ENCODE measurements at places on chromosomes 16 and 17.

DNA sequence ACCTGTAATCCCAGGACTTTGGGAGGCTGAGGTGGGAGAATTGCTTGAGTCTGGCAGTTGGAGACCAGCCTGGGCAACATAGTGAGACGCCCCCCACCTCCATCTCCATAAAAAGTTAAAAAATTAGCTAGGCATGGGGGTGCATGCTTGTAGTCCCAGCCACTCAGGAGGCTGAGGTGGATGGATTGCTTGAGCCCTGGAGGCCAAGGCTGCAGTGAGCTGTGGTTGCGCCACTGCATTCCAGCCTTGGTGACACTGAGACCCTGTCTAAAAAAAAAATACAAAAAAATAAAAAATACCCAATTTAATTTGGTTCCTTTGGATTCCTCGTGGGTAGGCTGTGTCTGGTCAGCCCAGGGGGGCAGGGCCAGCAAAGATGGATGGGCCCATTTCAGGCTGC lies 26.1 kb upstream of the TAC4 start:
- no peak for DNase-seq

- no peak for DNase-seq
Observed at GRCh38 chr16:89708481-89708931, 7.0 kb upstream of the SPATA2L start.

DNA sequence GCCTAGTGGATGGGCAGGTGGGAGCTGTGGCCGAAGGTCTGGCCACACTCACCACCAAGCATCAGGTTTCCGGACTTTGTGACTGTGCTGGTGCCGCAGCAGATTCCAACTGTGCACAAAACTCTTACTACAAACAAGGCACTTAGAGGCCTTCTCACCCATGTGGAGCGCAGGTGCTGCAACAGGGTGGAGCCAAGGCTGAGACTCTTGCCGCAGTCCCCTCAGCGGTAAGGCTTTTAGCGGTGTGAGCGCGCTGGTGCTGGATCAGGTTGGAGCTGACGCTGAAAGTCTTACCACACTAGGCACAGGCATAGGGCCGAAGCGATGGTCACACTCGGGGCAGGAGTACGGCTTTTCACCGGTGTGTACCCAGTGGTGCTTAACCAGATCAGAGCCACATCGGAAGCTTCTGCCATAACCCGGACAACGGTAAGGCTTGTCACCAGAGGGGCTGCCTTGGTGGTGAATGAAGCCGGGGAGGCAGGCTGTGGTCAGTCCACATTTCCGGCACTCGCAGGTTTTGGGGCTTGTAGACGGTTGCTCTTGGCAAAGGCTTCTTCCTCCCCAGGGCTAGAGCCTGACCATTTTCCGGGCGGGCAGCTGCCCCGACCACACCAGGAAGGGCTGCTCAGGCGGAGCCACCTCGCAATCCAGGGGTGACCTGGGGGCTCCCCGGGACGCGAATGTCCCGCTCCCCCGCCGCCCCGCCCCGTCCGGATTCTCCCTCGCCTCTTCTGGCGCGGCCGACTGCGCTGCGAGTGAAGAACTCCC lies 1.0 kb upstream of the ARMC5 start:
- DNase-seq: no peak

DNA sequence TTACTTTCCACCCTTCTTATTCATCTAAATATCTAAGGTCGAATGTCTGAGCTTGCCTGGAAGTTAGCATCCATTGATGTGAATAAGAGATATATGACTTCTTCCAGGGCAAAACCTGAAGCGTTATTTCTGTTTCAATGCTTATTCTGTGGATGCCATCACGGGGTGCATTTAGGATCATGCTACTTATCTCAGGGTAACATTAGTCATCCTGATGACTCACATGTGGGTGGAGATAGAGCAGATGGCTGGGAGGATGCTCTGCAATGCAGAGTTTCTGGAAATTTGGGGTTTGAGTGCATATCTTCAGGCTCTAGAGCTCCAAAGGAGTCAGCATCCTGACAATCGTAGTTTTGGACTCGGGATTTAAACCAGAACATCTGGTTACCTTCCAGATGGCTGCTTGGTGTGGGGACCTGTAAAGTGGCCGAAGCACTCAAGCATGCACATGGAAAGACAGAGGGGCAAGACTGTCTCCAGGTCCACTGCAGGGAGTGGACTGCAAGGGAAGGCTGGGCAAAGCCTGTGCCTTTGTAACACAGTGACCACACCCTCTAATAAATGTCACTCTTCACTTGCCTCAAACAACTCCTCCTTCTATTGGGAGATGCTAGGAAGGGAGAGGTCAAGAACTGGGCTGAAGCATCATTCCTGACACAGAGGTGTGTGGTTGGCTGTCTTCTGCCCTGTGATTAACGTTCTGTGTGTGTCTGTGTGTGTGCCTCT lies 175.2 kb upstream of the SALL1 start:
- no peak for DNase-seq

- no peak for DNase-seq
Observed at GRCh38 chr17:32341141-32341856, 674 bp downstream of the C17orf75 start.

- no peak for DNase-seq
Observed at GRCh38 chr16:14345512-14346115, 274.5 kb downstream of the MRTFB start.

DNA sequence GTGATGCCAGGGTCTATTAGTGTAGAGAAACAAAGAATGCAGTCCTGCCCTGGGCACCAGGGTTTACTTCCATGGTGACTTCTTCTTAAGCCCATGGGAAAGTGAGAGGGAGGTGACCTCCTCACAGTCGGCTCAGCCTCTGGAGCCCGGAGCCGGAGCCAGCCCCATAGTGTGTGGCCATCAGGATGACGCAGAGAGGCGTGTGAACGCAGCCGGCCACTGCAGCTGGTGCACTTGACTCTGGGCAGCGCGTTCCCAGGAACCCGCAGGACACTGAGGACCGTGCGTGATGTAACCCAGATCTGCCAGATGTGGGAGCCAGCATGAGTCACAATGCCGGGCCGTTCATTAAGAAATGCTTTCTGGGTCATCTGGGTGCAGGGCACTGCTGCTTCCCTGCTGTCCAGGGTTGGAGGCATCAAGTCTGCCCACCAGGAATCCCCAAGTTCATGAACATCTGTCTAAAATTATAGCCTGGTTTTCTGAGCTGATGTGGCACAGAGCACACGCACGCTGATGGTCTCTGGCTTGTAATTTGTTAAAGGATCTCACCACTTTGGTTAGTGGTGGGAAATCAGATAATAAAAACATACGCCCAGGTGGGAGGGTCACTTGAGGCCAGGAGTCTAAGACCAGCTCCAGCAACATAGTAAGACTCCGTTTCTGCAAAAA lies 114.1 kb downstream of the PITPNC1 start:
- peak; percentile 85 for DNase-seq

DNA sequence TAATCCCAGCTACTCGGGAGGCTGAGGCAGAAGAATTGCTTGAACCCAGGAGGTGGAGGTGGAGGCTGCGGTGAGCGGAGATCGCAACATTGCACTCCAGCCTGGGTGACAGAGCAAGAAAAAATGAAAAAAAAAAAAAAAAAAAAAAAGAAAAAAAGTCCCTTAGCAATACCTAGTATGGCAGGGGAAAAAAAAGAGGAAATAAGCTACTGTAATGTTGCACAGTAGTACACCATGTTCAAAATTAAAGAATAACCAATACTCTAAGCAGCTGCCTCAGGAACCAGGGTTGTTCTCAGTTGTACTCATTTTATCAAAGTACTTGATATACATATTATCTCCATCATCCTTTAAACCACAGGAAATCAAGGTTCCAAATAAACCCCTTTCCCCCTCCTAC lies 17.3 kb upstream of the TXNDC11 start:
- no peak for DNase-seq

DNA sequence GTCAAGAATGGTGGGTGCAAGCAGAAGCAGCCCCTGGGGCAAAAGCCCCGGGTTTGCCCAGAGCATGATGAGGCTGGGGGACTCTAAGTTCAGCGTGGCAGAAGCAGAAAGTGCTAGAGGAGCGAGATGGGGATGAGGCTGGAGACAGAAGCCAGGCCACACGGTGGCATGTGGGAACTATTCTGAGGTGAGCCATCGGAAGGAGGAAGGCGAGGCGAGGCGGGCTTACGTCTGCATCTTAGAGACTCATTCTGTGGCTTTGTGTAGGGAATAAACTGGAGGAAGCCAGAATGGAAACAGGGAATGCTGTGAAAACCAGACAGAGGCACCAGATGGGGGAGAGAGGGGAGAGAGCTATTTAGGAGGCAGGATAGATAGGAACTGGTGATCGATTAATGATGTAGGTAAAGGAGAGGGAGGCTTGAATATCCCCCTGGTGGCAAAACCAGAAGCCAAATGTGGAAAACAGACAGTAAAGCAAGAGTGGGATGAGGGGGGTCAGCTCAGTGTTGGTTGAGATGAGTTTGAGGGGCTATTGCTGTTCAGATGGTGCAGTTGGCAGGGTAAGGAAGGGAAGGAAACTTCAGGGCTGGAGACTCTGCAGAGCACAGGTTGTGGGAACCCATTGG lies 3.1 kb upstream of the TNFSF13 start:
- no peak for DNase-seq

- DNase-seq: no peak
Observed at GRCh38 chr16:27549464-27549745, 308 bp downstream of the GTF3C1 start.

- no peak for DNase-seq
Observed at GRCh38 chr16:86138121-86139085, 239.4 kb downstream of the IRF8 start.

DNA sequence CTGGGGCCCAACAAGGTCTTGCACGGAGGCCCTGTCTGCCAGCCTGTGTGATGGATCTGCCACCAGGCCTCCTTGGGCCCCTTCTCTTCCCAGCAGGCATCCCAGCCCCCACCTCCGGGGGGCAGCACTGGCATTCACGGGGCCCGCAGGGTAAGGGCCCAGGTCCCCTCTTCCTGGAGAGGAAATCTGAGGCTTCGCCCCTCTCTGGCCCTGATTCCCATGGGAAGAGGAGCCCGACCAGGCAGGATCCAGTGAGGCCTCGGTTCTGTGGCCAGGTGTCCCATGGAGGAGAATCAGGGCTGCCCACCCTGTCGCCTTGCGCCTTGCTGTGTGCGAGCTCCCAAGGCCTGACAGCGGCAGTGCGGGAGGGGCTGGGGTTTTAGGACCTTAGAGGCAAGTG lies 48.4 kb downstream of the PDPK1 start:
- DNase-seq: no peak

DNA sequence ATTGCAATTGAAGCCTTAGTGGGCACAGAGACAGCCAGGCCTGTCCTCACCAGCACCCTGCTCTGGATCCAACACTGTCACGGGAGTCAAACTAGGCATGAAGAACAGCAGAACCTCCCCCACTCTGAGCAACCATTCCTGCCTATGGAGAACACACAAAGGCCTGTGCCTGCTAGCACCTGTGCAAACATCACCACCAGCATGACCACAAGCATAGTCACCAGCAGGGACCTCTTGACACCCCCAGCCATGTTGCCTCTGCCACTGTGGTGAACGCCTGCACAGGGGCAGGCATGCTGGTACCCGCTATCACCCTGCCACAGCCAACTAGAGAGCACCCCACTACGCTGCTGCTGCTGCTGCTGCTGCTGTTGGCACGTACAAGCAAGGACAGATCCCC lies 51.7 kb downstream of the CMC2 start:
- no peak for DNase-seq

GRCh38 chr16:22614271-22614947 lies 103.7 kb downstream of the NPIPB5 start:
- DNase-seq: no peak

DNA sequence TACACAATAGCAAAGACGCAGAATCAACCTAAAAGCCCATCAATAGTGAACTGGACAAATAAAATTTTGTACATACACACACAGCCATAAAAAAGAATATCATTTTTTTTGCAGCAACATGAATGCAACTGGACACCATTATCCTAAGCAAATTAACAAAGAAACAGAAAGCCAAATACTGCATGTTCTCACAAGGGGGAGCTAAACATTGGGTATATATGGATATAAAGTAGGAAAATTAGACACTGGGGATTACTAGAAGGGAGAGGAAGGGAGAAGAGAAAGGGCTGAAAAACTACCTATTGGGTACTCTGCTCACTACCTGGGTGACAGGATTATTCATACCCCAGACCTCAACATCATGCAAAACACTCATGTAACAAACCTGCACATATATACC lies 28.2 kb downstream of the ADAMTS18 start:
- no peak for DNase-seq

- DNase-seq: no peak
Observed at GRCh38 chr17:36701429-36702099, 100.2 kb downstream of the MRM1 start.

- DNase-seq: no peak
Observed at GRCh38 chr17:30368912-30369720, 9.6 kb upstream of the CPD start.

DNA sequence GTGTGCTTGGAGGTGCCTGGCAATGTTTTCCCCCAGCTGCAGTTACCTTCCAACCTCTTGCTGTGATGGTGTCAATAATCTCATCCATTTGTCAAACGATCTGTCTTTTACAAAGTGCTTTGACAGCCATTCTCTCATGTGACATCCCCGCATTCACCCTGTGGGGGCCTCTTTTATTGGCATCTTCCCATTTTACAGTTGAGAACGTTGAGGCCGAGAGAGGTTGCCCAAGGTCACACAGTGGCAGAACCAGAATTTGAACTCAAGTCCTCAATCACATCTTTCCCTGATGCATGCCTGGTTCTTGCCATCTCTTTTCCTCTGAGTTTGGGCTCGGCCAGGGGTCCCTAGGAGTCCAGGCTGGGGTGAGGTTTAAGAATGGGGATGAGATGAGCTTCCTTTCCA lies 1.5 kb downstream of the TAOK2 start:
- peak; percentile 9 for DNase-seq

DNA sequence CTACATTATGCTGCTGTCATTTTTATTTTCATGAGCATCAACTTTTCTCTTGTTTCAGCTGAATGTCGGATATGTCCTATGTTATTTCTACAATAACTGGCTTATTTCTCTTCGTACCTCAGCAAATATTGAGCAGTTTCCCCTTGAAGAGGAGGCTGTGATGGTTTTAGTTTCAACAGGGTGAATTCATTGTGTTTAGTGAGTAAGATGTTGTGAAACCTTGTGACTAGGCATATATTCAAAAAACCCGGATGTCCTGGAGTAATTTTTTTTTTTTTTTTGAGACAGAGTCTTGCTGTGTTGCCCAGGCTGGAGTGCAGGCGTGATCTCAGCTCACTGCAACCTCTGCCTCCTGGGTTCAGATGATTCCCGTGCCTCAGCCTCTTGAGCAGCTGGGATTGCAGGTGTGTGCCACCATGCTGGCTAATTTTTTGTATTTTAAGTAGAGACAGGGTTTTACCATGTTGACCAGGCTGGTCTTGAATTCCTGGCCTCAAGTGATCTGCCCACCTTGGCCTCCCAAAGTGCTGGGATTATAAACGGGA lies 11.1 kb downstream of the CPD start:
- DNase-seq: no peak

- DNase-seq: peak; percentile 95
Observed at GRCh38 chr17:43760254-43760852, 1.8 kb upstream of the SOST start.

DNA sequence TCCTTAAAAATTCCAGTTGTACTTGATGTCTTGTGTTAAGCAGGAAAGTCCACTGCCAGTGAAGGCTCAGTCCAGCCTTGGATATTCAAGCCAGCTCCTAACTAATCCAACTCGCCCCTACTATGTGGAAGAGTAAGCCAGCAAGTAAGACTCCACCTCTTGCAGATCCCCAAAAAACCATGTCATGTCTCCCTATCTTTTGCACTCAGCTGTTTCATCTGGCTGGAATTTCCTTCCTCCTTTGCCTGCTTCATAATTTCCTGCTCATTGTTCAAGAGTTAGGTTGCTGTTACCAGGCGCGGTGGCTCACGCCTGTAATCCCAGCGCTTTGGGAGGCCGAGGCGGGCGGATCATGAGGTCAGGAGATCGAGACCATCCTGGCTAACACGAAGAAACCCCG lies 37.8 kb downstream of the RBBP6 start:
- no peak for DNase-seq

All from cardiac septum (tissue), 1 donor.